GM12891 (cell line): ENCODE measurements at places on chromosomes 5 and 9.

- no peak for DNase-seq
These were observed 420.7 kb downstream of the KIF4B start for GRCh38 chr5:155434267-155434666.

DNA sequence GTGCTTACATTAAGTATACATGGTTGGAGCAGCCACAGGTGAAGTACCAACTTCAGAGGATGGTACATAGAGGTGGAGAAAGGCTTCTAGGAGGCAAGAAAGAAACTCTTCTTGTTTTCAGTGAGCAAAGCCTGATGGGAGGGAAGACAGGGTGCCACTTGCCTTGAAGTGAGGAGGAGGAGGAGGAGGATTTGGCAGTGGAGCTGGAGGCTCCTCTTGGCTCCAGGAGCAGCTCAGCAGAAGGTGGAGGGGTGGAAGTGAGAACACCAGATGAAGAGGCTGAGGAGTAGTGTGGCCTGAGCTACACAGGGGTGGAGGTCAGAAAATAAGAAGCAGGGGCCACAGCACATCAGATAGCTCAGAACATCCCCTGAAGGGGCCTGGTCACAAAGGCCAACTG, 91.1 kb upstream of the SHISAL2B start:
- DNase-seq = no peak

DNA sequence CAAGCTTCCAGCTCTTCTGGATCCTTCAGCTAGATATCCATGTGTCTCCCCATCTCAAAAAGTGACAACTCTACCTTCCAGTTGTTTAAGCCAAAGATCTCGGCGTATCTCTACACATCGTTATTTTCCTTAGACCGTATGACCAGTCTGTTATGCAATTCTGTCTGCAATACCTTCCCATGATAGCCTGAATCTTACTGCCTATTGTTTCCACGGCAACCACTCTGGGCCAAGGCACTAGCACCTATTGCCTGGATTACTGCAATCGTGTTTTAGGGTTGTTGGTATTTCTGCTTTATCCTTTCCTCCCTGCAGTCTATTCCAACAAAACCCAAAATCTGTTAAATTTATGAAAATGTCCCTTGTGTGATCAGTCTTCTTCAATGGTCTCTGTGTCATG, 448.4 kb downstream of the MTRR start:
- no peak for DNase-seq

- DNase-seq = no peak
These were observed 40.3 kb downstream of the NEK6 start for GRCh38 chr9:124297915-124298645.

DNA sequence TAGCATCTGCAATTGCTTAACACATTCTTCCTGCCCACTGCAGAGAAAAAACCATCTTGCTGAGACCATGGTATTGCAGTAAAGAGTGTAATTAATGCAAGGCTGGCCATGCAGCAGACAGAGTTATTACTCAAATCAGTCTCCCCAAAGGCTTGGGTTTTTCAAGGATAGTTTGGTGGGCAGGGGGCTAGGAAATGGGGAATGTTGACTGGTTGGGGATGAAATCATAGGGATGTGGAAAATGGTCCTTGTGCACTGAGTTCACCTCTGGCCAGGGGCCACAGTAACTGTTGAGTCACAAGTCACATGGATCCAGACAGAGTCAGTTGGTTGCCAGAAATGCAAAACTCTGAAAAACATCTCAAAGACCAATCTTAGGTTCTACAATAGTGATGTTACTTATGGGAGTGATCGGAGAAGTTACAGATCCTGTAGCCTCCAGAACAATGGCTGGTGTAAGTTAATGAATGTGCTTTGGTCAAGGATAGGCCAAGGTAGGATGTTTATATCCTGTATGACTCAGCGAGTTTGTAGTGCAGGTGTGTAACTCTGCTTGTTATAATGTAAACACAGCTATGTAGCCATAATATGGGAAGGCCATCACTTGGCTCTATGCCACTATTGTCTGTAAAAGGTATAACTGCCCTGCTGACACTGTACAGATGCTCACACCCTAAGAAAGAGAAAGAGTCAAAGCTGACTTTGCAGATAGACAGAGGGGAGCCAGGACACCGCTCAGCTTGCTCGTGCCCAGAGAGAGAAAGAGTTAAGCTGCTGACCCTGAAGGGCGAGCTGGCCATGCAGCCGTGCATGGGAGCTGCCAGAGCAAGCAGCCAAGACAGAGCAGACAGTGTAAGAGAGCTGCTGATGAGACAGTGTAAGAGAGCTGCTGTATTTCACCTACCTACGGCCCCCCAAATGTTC, 27.2 kb downstream of the C9orf152 start:
- DNase-seq = no peak

- peak; percentile 75 for DNase-seq
These were observed 9.2 kb downstream of the RUFY1 start for GRCh38 chr5:179559284-179560252.

GRCh38 chr9:112869041-112869529, 21.6 kb downstream of the SLC46A2 start:
- DNase-seq = no peak

- DNase-seq = no peak
These were observed 412.8 kb upstream of the PTGER4 start for GRCh38 chr5:40266952-40267351.

DNA sequence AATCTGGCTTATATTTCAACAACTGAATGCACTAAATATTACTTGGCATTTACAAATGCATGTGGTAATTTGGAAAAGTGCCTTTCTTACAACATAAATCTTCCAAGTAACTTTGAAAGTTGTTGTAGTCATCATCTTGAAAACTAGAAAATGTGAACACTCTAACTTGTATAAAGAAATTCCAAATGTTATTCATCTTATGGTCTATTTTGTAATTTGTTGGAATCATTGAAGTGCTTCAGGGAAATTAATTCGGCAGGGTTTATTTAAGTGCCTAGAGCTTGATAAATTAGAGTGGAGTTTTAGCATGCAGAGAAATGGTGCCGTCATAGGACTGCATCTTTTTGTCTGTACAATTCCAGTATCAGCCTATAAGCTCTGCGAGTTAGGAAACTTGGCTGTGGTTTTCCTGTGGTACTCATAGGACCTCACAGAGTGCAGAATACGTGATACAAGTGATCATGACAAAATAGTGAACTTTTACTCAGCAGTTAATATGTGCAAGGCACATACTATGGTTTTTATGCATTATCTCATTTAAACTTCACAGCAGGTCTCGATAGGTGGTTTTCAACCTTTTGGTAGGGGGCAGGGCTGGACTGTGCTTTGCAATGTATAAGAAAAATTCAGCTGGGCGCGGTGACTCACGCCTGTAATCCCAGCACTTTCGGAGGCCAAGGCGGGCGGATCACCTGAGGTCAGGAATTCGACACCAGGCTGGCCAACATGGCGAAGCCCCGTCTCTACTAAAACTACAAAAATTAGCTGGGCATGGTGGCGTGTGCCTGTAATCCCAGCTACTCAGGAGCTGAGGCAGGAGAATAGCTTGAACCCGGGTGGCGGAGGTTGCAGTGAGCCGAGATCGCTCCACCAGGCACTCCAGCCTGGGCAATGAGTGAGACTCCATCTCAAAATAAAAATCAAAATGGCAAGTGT, 79.6 kb downstream of the RAI14 start:
- DNase-seq = no peak

GRCh38 chr9:22084336-22085035, 75.4 kb upstream of the CDKN2B start:
- DNase-seq = no peak

GRCh38 chr9:137878146-137878941, 762 bp downstream of the CACNA1B start:
- DNase-seq = peak; percentile 66

- no peak for DNase-seq
These were observed 27.1 kb downstream of the RUFY1 start for GRCh38 chr5:179577286-179577960.

DNA sequence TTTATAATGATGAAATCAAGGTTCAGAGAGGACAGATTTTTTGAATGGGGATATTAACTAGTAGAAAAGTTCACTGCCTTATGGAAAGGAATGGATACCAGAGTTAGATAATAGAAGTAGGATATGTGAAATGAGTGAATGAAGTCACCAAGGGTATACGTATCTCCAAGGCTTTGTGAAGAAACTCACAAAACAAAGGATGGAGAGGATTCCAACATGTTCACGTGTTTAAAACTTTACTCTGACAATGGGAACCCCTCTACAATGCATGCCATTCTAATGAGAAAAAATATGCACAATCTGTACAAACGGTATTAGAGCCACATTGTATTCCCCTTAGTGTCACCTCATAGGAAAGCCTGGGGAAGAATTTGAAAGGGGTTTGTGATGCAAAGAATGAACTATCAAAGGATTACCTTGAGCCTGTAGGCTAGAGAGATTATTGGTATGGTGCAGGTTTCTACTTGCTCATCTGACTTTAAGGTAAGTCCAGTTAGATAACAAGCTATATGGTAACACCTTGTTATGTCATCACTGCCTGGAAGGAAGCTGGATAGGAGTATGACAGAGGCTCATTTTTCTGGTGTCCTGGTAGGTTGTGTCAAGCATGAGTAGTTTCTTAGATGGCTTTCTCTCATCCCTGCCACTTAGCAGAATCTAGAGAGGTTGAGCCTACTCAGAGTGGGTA, 250.3 kb upstream of the SEMA6A start:
- DNase-seq = no peak

- peak; percentile 79 for DNase-seq
These were observed 129.1 kb downstream of the KCNIP1 start for GRCh38 chr5:170632985-170633234.

DNA sequence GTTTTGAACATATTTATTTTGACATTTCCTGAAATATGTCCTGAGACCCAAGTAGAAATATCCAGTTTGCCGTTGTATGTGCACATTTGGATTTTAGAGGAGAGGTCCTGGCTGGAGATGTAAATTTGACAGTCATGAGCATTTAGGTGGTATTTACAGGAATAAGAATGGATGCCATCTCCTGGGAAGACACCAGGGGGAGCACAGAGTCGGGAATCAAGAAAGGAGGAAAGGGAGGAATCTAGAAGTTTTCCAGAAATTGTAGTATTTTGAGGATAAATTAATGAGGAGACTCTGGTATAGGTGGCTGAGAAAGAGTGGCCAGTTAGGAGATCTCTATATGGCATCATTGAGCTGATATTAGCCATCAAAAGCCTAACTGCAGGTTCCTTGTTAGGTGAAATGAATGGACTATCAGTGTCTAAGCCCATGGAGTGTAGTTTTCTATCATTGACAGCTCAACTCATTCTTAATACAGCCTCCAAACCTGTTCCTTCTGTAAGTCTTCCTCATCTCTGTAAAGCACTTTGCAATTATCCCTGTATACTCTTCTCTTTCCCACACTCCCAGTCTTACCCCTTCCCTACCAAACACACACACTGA, 7.2 kb downstream of the GAPT start:
- DNase-seq = no peak

- no peak for DNase-seq
These were observed 406.1 kb downstream of the RAB3C start for GRCh38 chr5:58988938-58989337.

DNA sequence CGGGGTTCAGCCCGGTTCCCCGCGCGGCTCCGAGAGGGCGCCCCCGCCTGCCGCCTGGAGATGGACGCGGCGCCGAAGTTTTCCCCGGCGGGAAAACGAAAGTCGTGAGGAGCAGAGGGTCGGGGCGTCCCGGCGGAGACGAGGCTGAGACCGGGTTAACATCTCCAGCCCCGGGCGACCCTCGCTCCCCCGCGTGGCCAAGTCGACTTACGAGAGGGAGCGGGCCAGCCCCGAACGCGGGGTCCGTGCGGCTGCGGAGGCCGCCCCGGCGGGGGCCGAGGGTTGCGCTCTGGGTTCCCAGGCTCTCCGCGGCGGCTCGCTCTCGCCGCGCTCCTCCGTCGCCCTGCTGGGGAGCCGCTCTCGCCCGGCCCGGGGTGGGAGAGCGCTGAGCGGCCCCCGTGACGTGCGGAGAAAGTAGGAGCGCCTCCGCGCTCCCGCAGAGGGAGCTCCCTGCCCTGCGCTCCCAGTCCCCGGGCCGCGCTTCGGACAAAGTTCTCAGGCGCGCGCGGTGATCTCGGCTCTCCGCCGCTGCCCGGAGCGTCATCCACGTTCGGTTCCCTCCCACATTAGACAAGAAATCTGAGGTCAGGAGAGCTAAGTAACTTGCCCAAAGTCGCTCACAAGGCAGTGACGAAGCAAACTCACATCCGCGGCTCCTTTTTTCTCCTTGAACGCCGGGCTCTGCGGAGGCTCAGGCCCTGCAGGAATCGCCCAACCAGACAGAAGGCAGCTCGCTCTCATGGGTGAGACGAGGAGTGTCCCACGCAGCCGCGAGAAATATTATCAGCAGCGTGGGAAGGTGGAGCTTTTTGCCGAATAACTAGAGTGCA, 1.2 kb upstream of the GCNT4 start:
- peak; percentile 27 for DNase-seq

DNA sequence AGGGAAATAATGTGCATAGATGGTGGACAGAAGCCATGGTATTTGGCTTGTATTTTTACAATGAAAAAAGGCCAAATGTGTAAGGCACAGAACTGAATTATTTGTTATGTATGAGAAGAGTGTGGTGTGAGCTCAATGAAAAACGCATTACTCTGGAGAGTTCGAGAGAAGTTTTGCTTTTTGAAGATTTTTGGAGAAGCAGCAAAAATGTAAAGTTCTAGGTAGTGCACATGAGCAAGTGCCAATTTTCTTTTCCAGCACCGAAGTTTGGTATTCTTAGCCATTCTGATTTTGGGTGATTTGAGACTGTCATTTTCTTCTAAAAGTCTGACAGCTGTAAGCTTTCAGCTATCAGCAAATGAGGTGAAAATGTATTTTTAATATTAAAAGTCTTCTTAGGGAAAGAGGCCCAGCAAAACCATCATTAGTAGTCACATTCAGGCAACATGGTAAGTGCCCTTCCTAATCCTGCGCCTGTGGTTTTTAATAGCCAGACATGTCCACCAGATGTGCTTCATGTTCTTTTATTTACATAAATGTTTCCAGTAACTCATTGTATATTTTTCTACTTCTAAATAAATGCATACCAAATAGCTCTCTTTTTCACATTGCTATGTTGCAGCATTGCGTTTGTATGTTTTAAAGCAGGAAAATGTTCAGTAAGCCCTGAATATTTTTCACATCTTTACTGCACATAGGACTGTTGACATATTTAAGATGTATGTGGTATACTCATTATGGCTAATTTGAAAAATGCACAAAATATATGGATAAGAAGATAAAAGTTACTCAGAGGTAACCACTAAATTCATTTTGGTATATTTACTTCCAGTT, 50.4 kb downstream of the RASGRF2 start:
- DNase-seq = no peak

DNA sequence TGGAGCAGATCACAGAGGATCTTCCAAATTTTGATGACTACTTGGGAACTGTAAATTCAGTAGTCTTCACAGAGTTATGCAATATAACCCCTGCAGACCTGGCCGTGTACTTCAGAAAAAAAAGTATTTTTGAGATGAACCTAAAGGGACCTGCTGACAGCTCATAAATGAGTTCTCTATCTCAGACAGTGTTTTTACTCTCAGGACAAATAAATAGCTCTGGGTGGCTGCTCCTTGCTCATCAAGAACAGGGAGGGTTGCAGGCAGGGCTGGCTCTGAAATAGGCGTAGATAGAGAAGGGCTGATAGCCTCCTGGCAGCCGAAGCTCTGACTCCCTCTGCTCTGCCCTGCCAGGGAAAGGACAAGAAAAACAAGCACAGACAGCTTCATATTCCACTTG, 64.8 kb downstream of the PLAC8L1 start:
- DNase-seq = no peak

GRCh38 chr5:23368393-23368792, 139.0 kb upstream of the PRDM9 start:
- DNase-seq = no peak

- DNase-seq = no peak
These were observed 98.6 kb upstream of the FER start for GRCh38 chr5:108649106-108649505.

GRCh38 chr9:72360324-72360723, 4.7 kb downstream of the ZFAND5 start:
- DNase-seq = no peak

- DNase-seq = no peak
These were observed 30.2 kb downstream of the C5orf15 start for GRCh38 chr5:133938039-133938821.
